ENCODE measurements at places on chromosomes 6 and 20.

- DNase-seq, result no peak
Observed at GRCh38 chr20:48717095-48717672, 110.6 kb downstream of the PREX1 start.

- DNase-seq, result no peak
Observed at GRCh38 chr6:136625293-136625692, 75.1 kb upstream of the MAP7 start.

DNA sequence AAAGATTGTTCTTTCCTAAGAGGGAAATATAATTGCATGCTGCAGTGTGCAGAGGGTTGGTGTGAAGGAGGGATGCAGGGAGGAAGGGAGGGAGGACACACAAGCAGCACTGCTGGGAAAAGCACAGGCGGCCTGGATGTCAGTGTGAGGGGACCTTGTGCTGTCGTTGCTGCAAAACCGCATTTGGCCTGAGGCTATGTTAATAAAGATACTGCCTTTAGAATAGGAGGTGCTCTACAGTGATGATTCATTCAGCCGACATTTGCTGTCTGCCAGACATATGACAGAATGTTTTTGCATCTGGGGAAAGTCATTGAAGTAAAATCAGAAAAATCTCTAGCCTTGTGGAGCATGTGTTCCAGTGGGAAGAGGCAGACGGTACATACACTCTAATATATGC is 50.5 kb upstream of the TRIM26 start:
- DNase-seq, result no peak

GRCh38 chr20:13857961-13858360 is 73.1 kb downstream of the NDUFAF5 start:
- DNase-seq, result no peak

GRCh38 chr6:11810039-11810541 is 31.5 kb upstream of the ADTRP start:
- no peak for DNase-seq

GRCh38 chr20:41702647-41703046 is 84.5 kb upstream of the CHD6 start:
- no peak for DNase-seq

Data from stimulated activated CD4-positive, alpha-beta T cell treated with anti-CD3 and anti-CD28 coated beads, Interleukin-1b, Interleukin-23, amount 100 ng/mL, for 1 hour (primary cell).